ENCODE measurements at places on chromosomes 5 and 9.

- DNase-seq, result no peak
Measured at GRCh38 chr5:104052558-104053352, 490.2 kb upstream of the NUDT12 start.

GRCh38 chr9:87442451-87442850, 55.2 kb upstream of the DAPK1 start:
- DNase-seq, result no peak

GRCh38 chr5:148443998-148444397, 60.2 kb downstream of the FBXO38 start:
- peak; percentile 57 for DNase-seq

- no peak for DNase-seq
Measured at GRCh38 chr9:14891332-14891731, 18.9 kb downstream of the FREM1 start.

DNA sequence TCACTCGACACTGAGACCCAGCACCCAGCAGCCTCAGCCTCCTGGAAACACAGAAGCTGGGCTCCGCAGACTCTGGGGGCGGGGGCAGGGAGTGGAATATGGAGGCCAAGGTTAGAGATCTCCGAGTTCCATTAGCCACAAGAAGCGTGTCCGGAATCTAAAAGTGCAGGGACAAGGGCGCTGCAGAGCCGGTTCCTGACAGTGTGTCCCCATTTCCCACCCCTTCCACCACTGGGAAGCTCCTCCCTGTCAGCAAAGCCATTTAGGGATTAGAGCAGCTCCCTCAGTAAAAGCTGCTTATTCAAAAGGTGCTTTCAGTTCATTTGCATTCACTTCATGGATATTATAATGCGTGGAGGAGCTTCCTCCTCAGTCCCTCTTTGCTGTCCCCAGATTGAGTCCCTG, 74.1 kb upstream of the HSPA9 start:
- no peak for DNase-seq

GRCh38 chr9:114606597-114607207, 4.4 kb upstream of the TMEM268 start:
- no peak for DNase-seq

- DNase-seq, result peak; percentile 49
Measured at GRCh38 chr9:15416880-15417279, 5.8 kb upstream of the SNAPC3 start.

DNA sequence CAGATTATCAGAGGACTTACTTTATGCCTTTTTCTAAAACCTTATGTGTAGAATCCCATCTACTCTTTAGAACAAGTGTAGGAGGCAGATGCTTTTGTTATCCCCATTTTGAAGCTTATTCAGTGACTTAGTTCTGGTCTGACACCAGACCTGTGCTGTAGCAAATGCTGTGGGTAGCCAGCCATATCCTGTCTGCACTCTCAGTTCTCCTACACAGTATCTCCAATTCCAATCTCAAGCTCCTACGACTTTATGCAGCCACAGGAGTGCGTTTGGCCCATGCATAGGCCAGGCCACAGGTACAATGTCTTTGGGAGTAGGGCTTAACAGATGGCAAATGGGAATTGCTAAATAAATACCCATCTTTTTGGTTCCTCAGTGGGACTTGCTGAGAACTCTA, 292.6 kb downstream of the MCTP1 start:
- DNase-seq, result no peak

- no peak for DNase-seq
Measured at GRCh38 chr5:7878381-7878873, 9.5 kb downstream of the MTRR start.

DNA sequence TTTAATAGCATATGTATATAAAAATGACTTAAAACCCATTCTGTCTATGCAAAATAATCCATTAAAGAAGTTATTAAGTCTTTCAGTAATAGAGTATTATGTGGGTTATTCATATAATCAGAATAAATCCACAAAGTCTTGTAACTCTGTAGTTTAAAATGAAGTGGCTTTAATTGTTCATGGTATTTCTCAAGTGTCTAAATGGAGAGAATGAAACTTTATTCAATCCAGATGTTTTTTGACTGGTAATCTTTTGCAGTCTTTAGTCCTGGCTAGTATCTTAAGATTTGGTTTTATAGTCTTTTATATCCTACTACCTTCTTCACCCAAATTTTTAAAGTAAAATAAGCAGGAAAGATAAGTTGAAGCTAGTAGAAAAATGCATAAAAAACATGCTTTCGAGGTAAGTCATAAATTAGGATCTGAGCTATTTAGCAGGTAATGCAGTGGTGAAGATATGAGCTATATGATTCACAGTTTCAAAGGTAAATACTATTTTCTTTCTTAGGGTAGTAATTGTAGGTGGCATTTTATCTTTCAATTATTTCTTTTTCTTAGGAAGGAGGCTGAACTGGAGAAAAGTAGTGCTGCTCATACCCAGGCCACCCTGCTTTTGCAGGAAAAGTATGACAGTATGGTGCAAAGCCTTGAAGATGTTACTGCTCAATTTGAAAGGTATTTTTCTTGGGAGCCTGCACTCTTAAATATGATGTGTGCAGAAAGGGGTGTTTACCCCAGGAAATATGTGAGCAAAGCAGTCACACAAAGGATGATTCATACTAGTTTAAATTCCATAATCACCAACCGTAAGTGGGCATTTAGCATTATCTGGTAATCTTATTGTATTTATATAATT, 17.9 kb downstream of the HMMR start:
- no peak for DNase-seq

- no peak for DNase-seq
Measured at GRCh38 chr9:97567182-97567893, 65.8 kb downstream of the TSTD2 start.

DNA sequence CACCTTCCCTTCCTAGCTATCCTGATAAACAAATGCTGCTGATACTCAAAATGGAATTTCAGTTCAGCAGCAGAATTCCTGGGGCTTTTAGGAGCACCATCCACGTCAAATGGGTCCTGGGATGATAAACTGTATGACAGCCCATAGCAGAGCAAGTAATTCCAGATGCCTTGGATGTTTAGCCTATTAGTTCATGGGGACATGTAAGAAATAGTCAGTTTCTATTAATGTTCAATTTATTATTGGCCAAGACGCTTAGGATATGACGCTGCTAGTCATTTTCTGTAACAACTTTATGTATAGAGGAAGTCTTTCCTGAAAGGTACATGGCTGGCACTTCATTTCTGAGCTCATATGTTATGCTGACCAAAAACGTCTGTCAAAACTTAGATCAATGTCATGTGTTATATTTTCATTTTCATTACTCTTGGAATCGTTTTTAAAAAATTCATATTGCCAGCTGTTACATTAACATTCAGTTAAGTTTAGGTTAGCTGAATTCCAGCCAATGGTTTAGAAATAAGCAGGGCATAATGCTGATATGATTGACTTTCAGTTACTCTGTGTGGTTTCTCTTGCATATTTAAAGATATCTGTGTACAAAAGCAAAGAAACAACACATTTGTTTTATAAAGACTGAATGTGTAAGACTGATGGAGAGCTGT, 243.8 kb downstream of the CSNK1G3 start:
- no peak for DNase-seq

DNA sequence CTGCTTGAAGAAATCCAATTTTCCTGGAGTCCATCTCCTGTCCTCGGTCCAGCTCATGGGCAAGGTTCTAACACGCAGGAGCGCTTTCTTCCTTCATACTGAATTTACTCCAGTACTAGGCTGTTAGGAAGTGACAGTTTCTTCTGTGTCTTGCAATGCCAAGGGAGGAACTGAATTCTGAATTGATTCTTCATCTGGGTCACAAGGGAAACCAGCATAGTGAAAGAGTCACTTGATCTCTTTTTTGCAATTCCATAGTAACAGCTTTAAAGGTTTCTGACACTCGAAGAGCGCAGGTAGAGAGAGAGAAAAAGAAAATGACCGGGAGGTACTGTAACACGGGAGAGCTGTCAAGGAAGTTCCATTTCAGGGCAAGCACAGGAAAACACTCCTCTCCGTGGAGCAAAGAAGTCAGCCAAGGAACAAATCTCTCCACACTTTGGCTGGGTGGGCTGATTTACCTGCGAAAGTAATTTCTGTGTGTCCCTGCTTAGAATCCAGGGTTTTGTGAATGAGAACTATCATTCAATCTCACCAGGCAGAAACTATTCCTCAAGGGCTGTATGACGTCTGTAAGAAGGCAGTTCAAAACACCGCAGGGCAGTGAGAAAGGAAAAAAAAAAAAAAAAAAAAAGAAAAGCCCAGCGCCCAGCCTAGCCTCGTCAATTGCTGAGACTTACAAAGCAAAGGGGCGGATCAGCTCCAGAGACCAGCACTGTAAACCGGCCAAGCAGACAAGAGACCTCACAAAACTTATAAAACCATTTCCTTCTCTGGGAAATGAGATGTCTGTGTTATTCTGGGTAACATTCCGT, 617.8 kb downstream of the PDE4D start:
- DNase-seq, result peak; percentile 36

GRCh38 chr5:6376974-6377520, 1.3 kb downstream of the MED10 start:
- DNase-seq, result no peak

- no peak for DNase-seq
Measured at GRCh38 chr5:127673117-127673800, 24.4 kb downstream of the CTXN3 start.

- DNase-seq, result no peak
Measured at GRCh38 chr9:22742401-22742800, 295.8 kb downstream of the DMRTA1 start.

DNA sequence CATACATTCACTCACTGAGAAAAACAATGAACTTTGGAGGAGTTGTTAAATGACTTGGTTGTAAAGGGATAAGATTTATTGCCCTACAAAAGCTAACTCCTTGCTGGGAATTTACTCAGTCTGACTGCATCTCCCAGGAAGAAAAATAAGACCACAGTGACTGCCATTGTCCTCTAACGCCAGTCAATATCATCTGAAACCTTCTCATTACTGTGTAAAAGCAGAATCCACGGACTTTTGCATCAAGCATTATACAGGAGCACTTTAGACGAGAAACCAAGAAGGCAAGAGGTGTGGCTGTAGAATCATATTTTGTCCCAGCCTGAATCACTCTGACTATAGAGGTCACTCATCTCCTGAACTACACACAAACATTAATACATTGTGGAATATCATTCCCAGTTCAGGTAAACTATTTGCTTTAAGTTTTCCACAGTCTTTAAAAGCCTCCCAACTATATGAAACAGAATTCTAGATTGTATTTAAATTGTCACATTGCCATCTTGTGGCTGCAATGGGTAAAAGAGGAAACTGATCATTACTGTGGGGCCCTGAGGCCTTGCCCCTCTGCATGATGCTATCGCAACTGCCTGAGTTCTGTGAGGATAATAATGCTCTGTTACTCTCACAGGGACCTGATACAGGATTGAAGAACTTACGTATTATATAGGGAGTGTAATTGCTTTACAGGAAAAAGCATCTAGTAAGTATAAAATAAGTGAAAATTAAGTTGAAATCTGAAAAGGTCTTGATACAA, 142.9 kb downstream of the SLCO4C1 start:
- peak; percentile 65 for DNase-seq

DNA sequence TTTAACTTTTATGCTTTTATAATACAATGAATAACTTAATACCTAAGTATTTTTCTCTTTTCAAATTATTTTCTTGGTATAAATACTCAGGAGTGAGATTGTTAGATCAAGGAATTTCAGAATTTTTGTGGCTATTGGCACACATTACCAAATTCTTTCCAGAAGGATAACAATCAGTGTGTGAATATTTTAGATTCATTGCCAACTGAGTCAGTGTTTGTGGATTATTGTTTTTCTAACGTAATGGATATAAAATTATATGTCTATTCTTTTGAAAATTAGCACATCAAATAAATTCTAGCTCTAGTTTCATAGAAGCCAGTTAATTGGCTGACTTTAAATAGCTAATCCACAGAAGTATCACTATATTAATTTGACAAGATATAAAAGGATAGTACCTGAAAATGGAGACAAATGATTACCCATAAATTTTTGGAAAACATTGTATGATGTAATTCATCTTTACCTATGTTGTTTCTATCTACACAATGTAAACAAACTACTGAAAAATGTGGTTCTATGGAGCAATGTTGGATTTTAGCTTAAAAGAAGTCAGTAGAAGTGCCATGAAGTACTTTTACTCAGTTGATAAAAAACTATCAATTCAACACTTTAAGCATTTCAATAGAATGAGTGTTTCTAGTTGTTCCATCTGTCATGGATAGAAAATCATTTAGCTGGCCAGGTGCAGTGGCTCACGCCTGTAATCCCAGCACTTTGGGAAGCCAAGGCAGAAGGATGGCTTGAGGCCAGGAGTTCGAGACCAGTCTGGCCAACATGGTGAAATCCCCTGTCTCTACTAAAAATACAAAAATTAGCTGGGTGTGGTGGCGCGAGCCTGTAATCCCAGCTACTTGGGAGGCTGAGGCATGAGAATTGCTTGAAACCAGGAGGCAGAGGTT, 185.1 kb downstream of the ADAMTSL1 start:
- DNase-seq, result no peak

GRCh38 chr9:98069551-98069950, 13.0 kb downstream of the NANS start:
- no peak for DNase-seq

All from spinal cord (tissue), 10 donors.